Stimulated activated CD4-positive, alpha-beta T cell treated with anti-CD3 and anti-CD28 coated beads, Interleukin-15, amount 100 ng/mL, for 24 hours (primary cell): ENCODE measurements at places on chromosomes 13 and 19.

DNA sequence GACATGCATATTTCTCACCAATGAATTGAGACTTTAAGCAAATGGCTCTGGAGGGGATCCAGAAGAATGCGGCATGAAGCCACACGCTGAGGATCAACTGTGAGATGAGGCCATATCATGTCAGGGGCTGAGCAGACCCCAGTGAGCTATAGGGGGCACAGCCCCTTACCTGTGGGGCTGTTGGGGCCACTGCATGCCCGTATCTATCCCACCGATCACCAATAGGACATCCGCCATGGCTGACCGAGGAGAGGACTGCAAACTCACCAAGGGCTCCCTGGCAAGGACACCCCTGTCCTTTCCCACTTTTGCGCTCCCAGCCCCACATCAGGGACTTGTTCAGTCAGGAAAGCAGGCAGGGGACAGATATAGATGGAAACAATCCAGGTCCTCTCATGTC is 78.0 kb downstream of the SERP2 start:
- no peak for DNase-seq

- no peak for DNase-seq
Observed at GRCh38 chr13:59893266-59893665, 270.5 kb downstream of the DIAPH3 start.

GRCh38 chr19:6935069-6935468 is 47.7 kb downstream of the ADGRE1 start:
- DNase-seq, result no peak

GRCh38 chr19:47446534-47447469 is 24.9 kb downstream of the SLC8A2 start:
- DNase-seq, result peak; percentile 56

- DNase-seq, result peak; percentile 78
Observed at GRCh38 chr19:16118489-16119033, 6.9 kb downstream of the RAB8A start.

DNA sequence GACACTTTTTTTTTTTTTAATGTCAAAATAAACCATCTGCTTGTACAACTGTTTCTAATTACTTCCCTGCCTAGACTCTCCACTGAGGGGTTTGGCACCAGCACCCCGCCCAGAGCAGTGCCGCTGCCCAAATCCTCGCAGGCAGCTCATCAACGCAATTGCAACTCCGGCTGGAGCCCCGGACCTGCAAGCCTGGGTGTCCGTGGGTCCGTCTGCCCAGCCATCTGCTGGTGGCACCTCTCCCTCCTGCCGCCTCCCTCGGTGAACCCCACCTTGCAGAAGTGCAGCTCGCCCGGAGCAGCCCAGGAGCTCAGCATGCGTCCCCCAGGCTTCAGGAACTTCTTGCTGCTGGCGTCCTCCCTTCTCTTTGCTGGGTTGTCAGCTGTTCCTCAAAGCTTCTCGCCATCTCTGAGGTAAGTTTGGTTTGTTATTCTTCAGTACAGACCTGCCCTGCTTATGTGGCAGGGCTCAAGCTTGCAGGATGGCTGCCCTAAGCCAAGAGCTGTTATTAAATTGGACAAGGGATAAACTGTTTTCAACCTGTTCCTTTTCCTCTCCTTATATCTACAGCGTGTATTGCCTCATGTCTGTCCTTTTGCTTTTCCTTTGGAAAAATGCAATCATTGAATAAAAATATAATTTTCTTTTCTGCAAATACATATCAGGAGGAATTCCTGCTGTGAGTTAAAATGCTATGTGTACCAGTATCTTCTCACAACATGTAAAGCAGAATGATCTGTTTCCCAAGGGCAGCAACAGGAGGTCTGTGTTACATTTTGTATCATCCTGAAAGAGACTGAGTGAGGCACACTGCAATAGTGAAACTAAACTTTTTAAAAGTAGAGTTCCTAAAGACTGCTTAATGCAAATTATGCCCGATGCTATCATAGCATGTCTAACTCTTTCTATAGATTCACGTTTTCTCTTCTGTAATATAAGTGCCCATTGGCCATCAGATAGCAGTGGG is at the start of gene ITGBL1:
Gene ITGBL1, plus strand, starts transcription at position 157 of the 967 bp plus-strand sequence. Its CDS starts 159 bp downstream, at position 316.
- no peak for DNase-seq

GRCh38 chr19:46495786-46496099 is at the start of gene PNMA8B:
PNMA8B (minus strand) TSS chr19:46495867; CDS start chr19:46495465, 402 bp downstream.
- DNase-seq, result peak; percentile 57

DNA sequence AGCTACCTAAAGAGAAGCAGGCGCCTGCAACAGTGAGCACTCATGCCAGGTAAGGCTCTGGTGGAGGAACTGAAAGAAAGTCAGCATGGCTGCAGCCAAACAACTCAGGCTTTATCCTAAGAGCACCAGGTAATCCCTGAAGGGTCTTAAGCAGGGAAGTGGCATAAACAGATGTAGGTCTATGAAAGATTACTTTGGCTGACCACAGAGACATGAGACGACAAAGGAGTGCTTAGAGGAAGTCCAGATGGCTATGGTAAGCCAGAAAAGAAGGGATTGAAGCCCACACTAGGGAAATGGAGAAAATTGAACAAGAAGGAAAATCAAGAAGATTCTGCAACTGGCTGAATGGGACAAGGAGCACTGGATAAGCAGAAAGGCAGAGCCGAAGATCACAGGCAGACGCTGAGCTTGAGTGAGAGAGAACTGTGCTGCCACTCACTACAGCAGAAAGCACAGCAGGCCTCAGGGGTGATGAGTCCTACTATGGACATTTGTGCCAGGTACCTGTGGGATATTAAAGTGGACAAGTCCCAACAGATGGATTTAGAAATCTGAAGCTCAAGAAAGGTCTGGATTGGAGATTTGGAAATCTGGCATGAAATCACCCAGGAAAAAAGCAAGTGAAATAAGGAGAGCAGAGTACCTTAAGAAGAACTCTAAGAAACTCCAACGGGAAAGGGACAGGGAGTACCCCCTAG is 4.2 kb downstream of the RCBTB1 start:
- DNase-seq, result no peak

DNA sequence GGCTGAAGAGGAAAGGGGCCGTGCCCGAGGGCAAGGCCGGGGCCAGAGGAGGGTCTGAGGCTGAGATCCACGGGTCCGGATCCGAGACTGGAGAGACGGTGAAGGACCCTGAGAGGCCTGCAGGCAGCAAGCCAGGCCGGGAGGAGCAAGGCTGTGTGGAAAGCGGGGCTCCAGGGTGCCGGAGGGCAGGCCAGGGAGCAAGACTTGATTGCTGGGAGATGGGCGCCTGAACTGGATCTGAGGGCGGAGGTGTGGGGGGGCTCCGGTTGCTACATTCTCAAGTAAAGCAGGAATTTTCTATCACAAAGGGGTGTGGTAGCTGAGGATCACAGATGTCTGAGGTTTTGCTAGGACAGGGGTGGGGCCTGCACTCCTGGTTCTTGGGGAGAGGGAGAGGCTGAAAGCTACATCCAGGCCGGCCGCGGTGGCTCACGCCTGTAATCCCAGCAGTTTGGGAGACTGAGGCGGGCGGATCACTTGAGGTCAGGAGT is 3.8 kb downstream of the MAMSTR start:
- no peak for DNase-seq

DNA sequence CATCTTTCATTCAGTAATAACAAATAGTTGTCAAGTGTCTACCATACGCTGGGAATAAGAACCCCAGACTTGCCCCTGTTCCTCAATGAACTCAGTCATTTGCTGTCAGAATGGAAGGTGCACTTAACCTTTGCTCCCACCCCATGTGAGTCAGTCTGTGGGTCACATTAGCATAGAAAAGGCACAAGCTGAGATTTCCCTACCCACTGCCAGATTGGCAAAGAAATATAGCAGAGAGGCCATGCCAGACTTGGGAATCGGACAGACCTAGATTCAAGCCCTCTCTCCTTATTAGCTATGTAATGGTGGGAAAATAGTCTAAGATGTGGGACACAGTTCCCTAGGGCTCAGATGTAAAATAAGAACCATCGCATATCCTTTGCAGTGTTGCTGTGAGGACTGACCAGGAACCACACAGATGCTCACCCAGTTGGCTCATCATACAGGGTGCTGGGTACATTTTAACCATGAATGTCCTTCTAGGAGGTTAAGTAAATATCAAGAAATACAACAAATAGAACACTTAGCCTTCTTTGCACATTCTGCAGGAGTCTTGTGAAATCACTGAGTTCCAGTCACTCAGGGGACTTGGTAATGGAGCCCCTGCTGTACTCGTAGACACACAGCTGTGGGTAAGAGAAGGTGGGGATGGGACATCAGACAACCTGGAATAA is 218.2 kb downstream of the FGF14 start:
- DNase-seq, result no peak

GRCh38 chr19:3404324-3405260 is 38.2 kb downstream of the NFIC start:
- no peak for DNase-seq

- DNase-seq, result no peak
Observed at GRCh38 chr13:40223585-40223984, 442.9 kb downstream of the FOXO1 start.

DNA sequence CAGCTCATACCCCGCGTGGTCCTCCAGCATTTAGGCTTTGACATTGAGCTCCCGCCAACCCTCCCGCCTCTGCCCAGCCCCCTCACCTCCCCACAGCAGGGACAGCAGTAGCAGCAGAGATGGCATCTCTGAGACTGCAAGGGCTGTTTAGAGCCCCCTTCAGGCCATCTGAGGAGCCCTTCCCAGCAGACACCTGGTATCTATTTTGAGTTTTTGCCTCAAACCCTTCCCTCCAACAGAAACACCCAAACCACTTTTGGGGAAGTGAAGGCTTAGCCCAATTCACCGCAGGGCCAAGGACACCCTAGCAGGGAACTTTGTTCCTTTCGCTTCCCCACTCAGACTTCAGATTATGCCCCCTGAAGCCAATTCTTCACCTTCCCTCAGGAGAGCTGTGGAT is 6.3 kb upstream of the ZNF175 start:
- no peak for DNase-seq

- no peak for DNase-seq
Observed at GRCh38 chr13:101965096-101965495, 436.8 kb downstream of the FGF14 start.

- DNase-seq, result no peak
Observed at GRCh38 chr13:61770681-61771080, 355.0 kb upstream of the PCDH20 start.

DNA sequence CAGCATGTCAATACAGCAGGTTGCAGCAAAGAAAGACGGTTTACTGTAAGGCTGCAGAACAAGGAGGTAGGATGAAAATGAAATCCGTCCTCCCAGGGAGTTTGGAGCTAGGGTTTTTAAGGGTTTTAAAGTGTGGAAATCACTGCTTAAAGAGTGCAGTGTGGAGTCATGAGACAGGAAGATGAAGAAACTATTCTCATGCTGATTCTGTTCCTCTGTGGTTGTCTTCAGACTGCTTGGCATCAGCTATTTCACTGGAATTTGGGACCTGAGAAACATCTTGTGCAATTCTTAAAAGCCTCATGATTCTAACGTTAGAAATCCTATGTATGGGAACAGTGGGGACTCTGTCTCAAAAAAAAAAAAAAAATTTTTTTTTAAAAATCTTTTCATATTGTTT is 11.4 kb downstream of the ZNF331 start:
- DNase-seq, result no peak

DNA sequence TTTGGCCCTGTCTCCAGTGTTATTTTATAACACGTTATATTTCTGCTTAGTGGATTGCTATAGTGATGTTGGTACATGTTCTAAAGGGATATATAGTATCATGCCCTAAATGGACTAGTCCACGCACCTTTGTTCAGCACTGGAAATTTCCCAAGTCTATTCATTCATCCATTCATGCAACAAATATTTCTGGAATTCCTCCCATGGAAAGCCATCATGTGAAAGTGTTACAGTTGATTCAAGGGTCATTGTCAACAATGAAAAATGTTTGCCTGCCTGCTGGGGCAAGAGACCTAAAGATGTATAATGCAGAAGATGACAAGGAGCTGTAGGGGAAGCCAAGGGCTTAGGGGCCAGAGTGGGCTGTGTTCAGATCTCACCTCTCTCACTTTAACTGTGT is 10.8 kb upstream of the HSPH1 start:
- no peak for DNase-seq

- no peak for DNase-seq
Observed at GRCh38 chr19:8108560-8109445, 40.6 kb downstream of the FBN3 start.

GRCh38 chr13:79491715-79492114 is 10.8 kb downstream of the NDFIP2 start:
- DNase-seq, result no peak

GRCh38 chr13:66887088-66887487 is 343.0 kb downstream of the PCDH9 start:
- no peak for DNase-seq

- no peak for DNase-seq
Observed at GRCh38 chr19:56732976-56733375, 61.4 kb upstream of the ZNF835 start.

GRCh38 chr13:111534751-111535522 is 214.5 kb downstream of the TEX29 start:
- DNase-seq, result no peak

DNA sequence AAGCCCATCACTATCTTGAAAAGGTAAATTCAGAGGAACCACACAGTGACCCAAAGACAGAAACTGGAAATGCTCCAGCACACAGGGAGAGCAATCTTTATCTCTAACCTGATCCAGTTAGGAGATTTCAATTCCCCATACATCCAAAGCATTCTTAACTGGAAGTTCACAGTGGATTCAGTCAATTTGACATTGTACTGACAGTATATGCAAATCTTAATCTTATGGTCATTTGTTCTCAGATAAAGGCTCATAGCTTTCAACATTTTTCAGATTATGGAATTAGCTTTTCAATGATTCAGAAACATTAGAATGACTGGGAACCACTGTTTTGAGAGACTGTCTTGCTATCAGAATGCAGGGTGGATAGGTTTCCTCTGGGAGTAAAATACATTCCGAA is 1455.6 kb downstream of the OLFM4 start:
- DNase-seq, result no peak

GRCh38 chr19:45862271-45862563 is 730 bp downstream of the SYMPK start:
- DNase-seq, result no peak

DNA sequence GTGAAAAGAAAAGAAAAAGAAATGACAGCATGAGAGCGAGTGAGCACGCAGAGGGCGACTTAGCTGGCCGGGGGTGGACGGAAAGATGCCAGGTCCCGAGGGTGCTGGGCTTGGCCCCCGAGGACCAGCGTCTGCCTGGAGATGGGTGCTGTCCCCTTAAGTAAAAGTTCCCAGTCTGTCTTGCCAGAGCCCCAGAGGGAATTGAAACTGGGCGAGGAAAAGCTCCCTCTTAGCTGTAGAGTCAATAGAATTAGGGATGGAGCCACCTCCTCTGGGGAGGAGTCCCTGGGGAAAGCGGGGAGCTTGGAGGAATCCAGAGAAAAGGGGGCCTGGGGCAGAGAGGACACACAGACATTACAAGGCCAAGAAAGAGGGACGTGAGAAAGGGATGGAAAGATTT is 13.3 kb downstream of the BCAM start:
- DNase-seq, result no peak

GRCh38 chr13:45807520-45808099 is 43.9 kb downstream of the SIAH3 start:
- DNase-seq, result no peak

DNA sequence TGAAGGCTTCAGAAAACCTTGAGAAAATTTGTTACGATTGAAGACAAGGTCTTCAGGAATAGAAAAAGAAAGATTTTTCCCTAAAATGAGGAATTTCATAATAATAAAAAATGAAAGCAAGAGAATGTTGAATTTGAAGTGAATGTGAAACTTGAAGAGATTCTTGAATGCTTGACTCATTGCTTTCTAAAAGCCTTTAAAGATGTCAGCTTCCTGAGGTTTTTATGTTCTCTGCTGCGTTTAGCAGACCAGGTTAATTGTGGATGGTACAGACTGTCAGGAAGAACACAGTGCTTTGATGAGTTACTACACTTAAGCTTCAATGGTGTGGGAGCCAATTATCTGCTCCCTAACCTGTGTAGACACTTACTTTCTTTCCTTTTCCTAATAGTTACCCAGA is 96.3 kb upstream of the FNDC3A start:
- no peak for DNase-seq

- no peak for DNase-seq
Observed at GRCh38 chr19:18193388-18194180, 566 bp downstream of the MPV17L2 start.
